Stimulated activated CD8-positive, alpha-beta memory T cell treated with anti-CD3 and anti-CD28 coated beads, Interleukin-2, amount 100 ng/mL, for 48 hours (primary cell): ENCODE measurements at places on chromosomes 2 and 18.

DNA sequence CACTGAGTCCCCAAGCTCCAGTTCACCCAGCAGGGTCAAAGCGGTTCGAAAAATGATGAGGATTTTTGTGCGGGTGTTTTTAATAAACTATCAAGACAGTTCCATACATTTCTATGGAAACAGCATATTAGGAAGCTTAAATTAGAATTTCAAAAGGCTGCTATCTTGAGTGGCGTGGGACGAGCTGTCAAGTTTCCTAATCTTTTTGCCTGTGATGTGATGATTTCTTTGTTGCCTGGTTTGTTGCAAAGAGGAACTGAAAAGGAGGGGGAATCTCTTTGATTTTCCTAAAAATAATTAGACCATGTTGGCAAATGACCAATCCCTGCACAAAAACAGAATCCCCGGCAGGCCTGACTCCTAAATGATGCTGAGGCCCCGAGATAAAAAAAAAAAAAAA lies 66.1 kb upstream of the ATG16L1 start:
- no peak for DNase-seq

GRCh38 chr18:69002233-69002632 lies 204.4 kb downstream of the CCDC102B start:
- DNase-seq, result no peak

- no peak for DNase-seq
Observed at GRCh38 chr2:30294133-30294532, 62.8 kb downstream of the LBH start.

- no peak for DNase-seq
Observed at GRCh38 chr2:168895771-168896170, 5.3 kb upstream of the G6PC2 start.

DNA sequence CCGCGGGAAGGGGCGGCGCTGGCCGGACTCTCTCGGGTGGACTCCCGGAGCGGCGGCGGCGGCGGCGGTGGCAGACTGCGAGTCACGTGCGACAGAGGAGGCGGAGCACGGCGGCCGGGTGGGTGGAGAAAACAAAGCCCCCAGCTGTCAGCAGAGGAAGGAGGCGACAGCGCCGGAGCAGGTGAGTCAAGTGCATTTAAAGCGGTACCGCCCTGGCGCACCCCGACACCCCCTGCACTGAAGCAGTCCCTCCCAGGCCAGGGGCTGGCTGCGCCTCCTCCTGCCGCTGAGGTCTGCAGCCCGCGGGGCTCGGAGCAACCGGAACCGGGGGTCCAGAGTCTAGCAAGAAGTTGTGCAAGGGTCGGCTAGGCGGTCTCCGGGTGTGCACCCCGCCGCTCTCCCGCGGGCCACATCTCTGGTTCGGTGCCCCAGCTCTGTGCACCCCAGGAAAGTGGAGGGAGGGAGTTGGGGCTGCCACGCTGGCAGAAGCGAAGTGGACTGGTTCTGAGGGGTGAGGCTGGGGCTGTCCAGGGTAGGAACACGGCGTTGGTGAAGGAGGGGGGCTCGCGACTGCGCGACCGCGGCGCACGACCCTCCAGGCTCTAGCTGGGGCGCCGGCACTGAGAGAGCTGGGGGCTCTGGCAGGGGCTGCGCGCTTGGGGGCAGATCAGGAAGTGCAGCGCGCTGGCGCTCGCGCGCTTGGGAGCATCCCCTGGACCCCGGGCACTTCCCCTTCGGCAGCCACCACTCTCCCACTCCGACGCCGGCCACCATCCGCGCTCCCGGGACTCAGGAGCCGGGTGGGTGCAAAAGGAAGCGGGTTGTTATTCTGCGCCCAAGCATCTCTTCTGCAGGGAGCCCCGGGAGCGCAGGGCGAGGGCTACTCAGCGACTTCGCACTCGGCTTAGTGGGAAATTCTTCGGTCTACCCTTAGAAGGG lies 64.0 kb upstream of the MAPRE2 start:
- peak; percentile 70 for DNase-seq

DNA sequence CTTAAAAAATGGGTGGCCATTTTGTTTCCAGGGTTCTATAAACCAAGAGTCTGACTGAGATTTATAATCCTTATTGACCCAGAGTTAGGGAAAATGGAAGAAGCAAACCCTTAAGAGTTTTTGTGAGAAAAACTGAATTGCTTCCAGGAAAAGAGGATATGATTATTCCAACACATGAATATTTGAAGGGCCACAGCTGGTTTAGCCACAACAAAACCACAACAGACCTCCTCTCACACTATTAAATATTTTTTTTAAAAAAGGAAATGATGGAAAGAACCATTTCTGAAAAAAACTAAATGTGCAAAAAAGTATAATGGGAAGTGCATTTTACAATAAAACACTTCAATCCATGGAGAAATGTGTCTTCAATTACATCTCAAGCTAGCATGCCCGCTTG lies 182.7 kb downstream of the ETAA1 start:
- DNase-seq, result no peak

GRCh38 chr2:86053166-86053565 lies 52.5 kb downstream of the POLR1A start:
- DNase-seq, result no peak

GRCh38 chr2:213669657-213670056 lies 385.4 kb downstream of the SPAG16 start:
- DNase-seq, result no peak

DNA sequence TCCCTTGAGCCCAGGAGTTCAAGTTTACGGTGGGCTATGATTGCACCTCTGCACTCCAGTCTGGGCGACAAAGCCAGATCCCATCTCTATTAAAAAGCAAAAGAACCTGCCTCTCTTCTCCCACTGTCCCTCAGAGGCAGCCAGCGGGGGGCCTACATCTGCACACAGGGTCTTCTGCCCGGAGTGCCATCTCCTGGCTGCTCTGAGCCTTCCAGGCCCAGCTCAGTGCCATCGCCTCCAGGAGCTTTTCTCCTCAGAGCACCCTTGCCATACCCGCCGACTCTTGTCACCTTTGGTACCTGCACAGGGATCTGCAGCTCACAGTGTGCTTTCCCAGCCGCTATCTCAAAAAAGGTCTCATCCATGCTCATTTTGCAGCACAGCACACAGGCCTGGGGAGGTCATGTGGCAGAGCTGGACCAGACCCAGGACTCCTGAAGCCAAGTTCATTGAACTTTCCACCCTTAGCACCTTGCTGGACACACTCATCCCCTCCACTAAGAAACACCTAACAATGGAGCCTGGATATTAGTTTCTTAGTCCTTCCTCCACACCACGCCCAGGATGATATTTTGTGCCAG lies 186.3 kb downstream of the HAUS1 start:
- DNase-seq, result no peak
